DMS 273 treated with DMSO at 0.1 percent for 48 hours (cell line): ENCODE measurements at places on chromosomes 7 and 10.
A peak's percentile ranks its signal among the peaks of the same experiment; 100 is the strongest.

DNA sequence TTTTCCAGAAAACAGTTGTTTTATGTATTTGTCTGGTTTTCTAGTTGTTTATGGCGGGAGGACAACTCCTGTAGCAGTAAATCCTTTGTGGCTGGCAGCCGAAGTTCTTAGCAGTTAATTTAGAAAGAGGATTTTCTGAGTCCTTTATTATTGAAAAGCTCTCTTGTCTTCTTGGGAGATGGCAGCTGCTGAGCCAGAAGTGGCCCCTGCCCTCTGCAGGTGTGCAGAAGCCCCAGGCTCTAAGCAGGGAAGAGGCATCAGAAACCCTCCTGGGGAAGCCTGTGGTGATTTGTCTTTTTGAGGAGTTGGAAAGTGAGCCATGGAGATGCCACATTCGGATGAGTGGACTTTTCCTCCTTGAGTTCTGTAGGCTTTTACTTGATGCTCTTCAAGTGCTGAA is 106.3 kb downstream of the GLRX3 start:
- no peak for DNase-seq

GRCh38 chr7:130865408-130866236 is 131.6 kb upstream of the KLF14 start:
- DNase-seq = no peak

- no peak for DNase-seq
Measured at GRCh38 chr10:30284865-30285594, 64.0 kb downstream of the MTPAP start.

GRCh38 chr10:50679149-50679548 is 55.4 kb upstream of the SGMS1 start:
- no peak for DNase-seq

GRCh38 chr7:134954197-134955082 is 31.9 kb upstream of the AGBL3 start:
- DNase-seq = peak; percentile 7

DNA sequence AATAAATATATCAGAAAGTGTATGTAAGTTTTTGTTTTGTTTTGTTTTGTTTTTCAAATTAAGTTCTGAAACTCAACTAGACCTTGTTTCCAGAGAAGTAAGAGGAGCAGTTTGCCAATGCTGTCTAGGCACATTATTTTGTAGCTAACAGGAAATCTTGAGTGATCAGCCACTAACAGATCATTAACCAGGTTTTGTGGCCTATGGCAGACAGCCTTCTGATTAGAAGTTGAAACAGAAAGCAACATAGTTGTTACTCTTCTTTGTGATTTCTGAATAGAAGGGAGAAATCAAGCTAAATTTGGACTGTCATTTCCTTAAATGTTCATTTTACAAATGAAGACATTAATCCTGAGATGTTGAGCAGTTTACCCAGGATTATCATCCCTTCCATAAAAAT is 142.6 kb downstream of the PLXDC2 start:
- DNase-seq = no peak

DNA sequence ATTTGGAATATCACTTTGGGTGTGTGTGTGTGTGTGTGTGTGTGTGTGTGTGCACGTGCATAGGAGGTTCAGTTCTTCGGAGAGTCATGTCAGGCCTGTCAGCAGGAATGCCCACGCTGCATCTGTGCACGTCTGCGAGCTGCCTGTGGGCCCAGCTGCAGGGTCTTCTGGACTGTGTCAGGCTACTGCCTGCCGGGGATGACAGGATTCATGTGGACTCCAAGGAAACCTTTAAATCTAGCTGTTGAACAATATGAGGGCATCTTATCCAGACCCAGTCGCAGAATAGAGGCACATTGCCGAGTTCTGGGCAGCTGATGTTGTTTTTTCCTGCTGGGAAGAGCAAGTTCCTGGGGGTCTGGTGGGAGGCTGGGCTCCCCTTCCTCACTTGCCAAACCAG is 19.0 kb downstream of the AQP1 start:
- no peak for DNase-seq

- no peak for DNase-seq
Measured at GRCh38 chr10:110474017-110474416, 23.7 kb upstream of the DUSP5 start.

- no peak for DNase-seq
Measured at GRCh38 chr7:90351987-90352386, 5.5 kb downstream of the GTPBP10 start.

DNA sequence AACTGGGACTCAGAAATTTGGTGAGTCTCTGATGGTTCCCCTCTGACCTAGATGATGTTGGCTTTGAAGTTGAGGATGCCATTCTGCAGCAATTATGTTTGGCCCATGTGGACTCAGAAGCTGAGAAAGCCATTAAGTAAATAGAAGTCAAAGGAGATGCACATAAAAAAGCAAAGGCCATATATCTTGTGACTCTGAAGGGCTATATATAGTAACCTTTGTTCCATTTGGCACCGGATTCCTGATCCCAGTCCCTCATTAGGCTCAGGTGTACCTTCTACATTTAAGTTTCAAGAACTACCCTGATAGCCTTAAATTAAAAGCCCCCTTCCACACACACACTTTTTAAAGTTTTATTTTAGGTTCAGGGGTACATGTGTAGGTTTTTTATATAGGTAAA is 50.0 kb upstream of the PDK4 start:
- no peak for DNase-seq

DNA sequence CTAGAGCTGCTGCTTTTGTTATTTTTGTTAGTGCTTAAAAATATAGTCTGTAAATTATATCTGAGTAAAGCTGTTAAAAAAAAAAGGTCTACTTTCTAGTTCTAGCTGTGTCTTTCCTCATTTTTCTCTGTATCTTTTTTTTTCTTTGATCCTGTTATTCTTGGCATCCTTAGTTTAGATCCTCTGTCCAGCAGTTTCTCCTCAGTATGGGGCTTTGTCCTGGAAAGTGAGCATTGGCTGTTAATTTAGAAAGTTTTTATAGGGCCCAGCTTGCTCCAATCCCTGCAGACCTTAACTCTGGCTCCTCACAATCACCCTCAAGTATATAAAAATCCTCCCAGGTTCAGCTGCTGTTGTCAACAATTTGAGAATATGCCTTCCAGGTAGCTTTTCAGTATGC is 23.5 kb downstream of the DDX50 start:
- DNase-seq = no peak

DNA sequence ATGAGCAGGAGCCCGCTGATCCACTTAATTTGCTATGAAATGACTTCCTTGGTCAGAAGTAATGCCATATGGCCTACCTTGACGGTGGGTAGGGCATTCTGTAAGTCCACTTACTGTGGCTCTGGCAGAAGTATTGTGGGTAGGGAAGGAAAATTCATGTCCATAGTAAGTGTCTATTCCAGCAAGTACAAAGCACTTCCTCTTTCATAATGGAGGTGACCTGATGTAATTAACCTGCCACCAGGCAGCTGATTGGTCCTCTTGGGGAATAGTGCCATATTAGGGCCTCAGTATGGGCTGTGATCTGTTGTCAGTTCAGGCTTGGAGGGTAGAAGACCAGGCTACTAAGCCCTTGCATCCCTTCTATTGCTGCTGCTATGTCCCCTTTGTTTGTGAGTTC is 103.9 kb downstream of the SLC37A3 start:
- no peak for DNase-seq

DNA sequence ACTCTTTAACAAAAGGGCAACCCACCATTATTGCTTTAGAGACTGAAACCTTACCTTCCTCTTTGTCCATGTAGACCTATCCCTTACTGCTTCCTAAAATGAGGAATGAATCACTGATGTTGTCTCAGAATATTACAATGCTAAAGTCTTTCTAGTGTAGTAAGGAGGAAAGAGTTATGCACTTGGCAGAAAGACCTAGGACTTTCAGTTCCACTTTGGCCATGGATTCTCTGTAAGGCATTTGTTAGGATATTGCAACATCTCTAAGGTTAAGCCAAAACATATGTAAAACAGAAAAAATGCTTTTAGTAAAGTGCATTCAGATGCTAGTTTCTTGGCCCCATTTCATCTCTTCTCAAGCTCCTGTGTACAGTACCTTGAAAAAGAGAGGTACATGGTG is 230.9 kb downstream of the PARD3 start:
- DNase-seq = no peak

DNA sequence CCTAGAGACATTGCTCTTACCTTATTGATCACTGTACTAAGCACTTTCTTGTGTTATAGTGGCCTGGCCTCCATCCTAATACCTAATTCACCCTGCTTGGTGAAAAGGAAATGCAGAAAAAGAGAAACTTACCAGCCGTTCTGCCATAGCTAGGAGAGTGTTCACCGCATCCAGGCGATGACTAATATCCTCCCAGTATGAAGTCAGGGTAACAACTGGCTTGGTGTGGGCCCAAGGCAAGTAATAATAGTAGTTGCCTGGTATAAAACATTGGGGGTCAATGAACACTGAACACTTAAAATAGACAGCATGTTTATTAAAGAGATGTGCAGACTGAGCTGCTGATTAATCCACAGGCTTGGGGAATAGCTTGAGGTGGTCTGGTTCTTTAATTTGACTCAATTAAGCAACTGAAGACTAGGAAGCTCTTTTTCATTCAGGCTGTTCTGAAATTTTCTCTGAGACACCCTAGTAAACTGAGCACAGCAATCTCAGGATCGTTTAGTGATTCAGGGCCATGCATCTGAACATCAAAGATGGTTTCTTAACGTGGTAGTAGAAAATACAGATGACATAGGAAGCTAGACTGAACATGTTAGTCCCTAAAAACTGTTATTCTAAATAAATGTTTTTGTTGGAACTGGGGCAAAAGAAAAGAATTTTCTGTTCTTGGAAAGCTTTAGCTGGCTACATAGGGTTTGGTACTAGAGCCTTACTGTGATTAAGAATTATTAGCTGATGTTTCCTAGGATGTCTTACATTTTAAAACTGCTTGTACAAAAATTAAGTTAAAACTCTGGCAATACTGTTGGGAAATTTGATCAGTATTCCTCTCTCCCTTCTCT is 102.2 kb downstream of the MYOF start:
- DNase-seq = no peak

DNA sequence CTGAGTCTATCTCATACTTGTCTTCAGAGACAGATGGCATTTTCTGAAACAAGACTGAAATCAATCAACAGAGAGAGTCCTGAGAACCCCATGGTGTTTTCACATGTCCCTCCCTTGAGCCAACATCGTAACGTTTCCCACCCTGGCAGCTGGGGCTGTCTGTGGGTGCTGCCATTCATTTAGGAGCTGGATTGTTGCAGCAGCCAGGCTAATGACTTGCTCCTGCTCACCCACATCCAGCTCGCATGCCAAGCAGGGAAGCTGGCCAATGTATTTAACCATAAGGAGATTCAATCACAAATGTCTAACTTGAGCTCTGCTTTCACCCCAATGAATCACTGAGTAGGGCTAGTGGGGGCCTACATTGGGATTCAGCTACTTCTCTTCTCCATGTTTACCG is 146.1 kb downstream of the ADRA2A start:
- no peak for DNase-seq

- DNase-seq = no peak
Measured at GRCh38 chr10:71729161-71729636, 9.6 kb upstream of the C10orf105 start.

- DNase-seq = no peak
Measured at GRCh38 chr7:26850193-26850651, 14.2 kb downstream of the SKAP2 start.

- no peak for DNase-seq
Measured at GRCh38 chr10:31359979-31360378, 41.0 kb downstream of the ZEB1 start.

DNA sequence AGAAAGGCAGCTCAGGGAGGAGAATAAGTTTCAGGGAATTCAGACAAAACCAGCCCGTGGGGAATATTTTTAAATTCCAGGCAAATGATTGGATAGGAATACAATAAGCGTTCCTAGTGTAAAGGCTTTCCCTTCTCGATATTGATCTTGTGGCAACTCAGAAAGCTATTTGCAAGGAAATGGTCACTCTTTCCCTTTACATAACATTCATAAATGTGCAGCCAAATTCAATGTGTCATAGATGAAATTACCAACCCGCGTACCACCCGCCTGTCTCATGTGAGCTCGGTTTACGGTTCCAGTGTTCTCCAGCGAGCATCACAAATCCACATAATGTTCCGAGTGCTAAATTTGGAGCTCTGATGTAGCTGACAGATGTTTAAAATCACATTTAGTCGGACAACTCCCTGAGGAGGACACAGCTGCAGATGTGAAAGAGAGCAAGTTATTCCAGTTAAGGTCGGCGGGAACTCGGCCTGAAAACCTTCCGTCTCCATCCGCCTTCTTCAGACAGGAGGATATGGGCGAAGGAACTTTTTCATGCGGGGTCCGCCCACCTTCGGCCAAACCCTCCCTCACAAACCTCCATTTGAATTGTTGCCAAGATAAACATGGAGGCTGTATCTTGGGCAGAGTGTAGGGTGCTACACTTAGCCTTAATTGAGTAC is 327.0 kb downstream of the RNLS start:
- no peak for DNase-seq

DNA sequence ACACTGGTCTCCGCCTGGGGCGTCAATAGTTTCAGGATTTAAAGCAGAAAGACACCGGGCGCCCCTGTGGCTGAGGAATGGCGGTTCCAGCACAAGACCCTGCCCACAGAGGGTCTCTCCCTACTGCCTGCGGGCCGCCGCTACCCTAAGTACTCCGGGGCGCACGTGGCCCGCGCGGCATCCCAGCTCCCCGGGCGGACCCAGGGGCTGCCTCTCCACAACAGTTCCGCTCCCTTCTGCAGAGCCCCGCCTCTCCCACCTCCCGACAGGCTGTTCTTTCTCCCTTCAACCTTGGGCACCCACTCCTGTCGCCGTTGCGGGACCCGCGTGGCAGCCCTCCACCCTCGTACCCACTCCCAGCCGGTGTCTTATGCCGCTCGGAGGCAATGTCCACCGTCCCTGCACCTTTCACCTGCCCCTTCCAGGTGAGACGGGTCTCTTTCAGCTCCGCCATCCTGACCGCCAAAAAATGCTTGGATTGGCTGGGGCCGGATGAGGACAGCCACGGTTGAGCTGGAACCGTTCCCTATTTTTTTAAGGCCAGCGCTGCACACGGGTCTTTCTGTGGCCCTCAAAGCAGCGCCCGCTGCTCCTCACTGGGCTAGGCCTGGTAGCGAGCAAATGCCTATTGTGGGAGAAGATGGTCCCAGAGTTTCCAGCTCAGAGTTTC is 1.6 kb upstream of the NKX2-3 start:
- DNase-seq = no peak

GRCh38 chr10:228366-228765 is 93.1 kb downstream of the ZMYND11 start:
- no peak for DNase-seq

DNA sequence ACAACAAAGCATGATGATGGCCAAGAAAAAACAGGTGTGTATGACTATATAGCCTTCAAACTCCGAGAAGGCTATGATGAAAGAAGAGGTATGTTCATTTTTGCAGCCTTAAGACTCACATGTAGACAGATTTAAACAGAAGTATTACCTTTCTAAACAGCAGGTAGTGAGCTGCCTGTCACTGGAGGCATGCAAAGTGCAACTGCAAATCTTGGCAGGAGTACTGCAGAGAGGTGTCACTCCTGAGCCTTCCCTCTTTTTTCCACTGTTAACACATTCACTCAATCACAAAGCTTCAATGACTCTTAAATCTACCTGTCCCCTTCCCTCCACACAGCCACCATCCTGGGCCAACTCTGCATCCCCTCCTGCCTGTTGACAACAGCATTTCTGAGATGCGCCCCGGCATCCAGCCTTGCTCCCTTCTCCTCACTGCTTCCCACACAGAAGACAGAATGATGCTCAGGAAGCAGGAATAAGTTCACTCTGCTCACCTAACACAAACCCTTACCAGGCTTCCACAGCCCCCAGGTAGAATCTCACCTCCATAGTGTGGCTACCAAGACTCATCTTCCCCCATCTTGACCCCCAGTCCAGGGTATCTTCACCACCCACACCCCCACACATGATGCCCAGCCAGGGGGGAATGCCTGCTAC is 161.9 kb upstream of the ZMIZ1 start:
- no peak for DNase-seq

- DNase-seq = no peak
Measured at GRCh38 chr7:82957521-82957920, 205.2 kb downstream of the PCLO start.
